ENCODE measurements at places on chromosomes 7 and 10.
A peak's percentile ranks its signal among the peaks of the same experiment; 100 is the strongest.

GRCh38 chr7:20260223-20260622 lies 43.0 kb upstream of the MACC1 start:
- DNase-seq: no peak

- DNase-seq: no peak
These were observed 26.2 kb downstream of the CCDC6 start for GRCh38 chr10:59880019-59880717.

GRCh38 chr7:1825897-1826741 lies 156.0 kb downstream of the ELFN1 start:
- no peak for DNase-seq

DNA sequence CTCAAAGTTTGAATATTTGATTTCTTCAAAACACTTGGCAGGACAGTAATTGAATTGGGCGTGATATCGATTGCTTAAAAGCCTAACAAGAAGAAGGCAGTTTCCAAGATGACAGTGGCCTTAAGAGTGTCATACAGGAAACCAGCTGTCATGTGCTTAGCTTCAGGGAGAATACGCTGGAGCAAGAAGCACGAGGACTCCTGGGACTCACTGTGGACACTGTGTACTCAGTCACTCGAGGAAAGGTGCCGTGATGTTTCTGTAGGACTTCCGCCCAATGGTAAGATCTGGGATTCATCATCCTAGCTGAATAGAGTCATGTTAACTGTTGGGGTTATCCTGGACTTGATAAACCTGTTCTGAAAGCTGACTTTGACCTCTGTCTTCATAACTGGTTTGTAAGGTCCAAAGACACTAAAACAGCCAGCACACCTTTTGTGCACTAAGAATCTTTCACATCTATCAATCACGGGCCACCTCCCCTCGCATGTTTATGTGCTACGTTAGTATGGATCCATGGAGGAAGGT lies 113.5 kb downstream of the CELF2 start:
- DNase-seq: no peak

GRCh38 chr10:103231047-103231551 lies 14.6 kb upstream of the RPEL1 start:
- DNase-seq: no peak

DNA sequence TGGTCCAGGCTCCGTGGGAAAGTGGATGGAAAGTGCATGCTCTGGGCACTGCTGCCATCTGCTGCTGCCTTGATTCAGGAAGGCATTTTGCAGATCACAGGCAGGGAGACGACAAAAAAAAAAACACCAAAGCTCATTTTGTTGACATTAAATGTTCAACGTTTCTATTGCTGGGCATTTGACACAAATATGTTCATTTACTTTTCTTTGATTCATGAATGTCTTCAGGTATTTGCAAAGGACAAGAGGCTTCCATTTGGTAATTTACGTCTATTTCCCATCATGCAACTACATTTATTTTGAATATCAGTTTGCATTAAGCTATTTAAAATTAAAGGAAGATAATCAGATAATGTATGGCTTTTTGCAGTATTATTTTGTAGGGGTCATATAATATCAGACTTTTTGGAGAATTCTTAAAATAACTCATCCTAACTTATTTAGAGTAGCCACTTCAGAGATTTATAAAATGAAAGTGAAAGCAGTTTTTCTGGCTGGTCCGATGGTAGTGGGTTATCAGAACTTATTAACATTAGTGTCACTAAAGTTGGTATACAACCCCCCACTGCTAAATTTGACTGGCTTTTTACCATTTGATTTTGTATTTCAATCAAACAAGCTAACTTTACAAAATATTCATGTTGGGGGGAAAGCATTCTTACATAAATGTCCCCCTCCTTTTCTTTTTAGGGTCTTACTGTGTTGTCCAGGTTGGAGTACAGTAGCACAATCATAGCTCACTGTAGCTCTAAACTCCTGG lies 65.3 kb downstream of the PDIA4 start:
- peak; percentile 48 for DNase-seq

DNA sequence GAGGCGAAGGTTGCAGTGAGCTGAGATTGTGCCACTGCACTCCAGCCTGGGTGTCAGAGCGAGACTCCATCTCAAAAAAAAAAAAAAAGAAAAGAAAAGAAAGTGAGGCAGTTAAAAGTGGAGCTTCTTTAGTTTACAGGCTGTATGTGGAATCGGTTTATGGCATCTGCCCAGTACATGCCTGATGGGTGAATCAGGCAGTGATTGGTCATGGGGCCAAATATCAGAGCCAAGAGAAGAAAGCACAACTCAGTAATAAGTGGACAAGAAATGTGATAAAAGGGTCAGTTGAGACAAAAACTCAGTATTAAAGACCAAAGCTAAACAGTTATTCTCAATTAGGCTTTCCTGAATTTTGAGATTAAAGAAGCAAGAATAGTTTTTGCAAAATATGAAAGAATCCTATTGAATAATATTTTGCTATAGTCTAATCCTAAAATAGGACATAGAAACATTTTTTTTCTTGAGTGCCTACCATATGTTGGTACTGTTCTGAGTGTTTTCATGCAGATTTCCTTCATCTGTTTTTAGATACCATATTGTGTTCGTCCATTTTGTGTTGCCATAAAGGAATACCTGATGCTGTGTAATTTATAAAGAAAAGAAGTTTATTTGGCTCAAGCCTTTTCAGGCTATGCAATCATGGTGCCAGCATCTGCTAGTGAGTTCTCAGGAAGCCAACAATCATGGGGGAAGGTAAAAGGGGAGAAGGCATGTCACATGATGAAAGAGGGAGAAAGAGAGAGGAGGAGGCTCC lies 14.4 kb downstream of the CDC14C start:
- DNase-seq: no peak

- DNase-seq: no peak
These were observed 60.3 kb downstream of the WNT2 start for GRCh38 chr7:117262546-117262945.

DNA sequence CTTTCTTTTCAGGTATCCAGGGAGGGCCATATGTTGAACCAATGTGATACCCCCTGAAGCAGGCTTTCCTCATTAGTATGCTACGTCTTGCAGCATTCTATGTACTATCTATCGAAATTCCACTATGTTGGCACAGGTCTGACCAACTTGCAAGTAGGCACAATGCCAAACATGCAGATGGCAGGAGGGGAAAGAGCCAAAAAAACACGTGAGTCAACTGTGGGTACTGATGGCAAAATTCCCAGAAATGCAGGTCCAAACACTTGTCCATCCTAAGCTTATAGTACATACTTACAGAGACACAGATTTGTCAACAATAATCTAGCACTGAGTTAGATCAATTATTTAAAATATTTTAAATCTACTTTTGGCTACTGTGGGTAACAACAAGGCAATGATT lies 394.9 kb downstream of the DGKB start:
- DNase-seq: no peak

DNA sequence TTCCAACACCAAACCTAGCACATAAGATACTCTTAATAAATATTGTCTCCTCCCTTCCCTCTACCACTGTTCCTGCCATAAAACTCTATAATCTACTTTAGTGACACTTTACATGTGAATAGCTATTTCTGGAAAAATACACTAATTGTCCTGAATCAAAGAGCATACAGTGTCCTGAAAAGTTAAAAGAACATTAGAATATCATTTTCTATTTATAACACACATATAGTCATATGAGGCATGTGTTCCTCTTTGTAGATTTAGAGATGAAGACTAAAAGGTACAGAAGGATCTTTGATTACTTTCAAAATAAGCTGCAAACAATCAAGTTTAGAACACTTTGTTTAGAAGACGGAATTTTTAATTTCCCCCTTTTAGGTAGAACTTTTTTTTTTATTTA lies 13.6 kb downstream of the NCOA4 start:
- DNase-seq: no peak

DNA sequence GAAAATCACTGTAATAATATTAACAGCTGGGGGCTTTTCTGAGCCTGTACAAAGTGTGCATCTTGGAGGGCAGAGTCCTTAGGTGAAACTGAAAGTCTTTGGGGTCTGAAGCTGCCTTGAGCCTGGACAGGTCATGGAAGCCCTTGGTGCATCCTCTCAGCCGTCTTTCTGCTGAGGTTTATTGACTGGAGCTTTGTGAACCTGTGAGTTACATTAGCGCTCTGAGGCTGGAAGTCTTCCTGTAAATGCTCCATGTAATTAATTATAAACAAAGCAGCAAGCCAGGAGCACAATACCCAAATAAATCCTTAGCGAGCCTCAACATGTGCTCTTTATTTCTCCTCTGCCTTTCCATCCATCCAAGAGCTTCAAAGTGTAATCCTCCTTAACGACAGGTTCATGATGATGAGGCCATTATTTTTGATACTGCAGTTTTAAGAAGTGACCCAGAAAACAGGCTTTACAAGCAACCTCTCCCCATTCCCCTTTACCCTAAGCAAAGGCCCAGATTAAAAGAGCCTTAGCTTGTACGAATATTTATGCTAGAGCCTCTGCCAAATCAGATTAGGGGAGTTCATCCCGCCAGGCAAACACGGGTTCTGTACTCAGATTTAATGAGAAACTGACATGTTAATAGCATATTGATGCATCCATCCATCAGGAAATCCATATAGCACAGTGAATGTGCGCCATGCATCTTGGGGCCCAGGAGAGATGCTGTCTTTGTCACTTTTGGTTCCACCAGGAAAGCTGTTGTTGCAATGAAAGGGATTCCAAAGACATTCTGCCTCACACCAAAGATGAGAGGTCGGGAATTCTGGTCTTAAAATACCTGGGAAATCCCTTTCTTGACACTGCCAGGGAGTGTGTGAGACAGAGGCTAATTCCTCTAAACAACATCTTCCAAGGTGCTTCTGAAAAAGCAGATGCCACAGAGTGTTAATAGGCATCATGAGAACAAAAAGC lies 118.1 kb downstream of the ANLN start:
- DNase-seq: no peak

DNA sequence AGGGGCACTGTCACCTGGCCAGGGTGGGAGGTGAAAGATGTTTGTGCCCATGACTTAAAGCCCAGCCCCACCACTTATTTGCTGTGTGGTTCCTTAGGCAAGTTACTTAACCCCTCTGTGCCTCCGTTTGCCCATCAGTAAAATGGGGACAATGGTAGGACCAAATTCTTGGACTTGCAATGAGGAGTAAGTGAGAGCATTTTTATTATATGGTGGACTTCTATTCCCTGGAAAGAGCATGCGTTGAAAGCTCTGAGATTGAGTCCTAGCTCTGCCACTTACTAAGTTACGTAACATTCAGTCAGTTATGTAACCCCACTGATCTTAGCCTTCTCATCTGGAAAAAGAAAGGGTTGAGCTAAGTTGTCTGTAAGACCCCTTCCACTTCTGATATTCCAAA lies 18.8 kb downstream of the VSIR start:
- no peak for DNase-seq

- DNase-seq: no peak
These were observed 10.3 kb downstream of the FAM3C start for GRCh38 chr7:121385800-121386179.

DNA sequence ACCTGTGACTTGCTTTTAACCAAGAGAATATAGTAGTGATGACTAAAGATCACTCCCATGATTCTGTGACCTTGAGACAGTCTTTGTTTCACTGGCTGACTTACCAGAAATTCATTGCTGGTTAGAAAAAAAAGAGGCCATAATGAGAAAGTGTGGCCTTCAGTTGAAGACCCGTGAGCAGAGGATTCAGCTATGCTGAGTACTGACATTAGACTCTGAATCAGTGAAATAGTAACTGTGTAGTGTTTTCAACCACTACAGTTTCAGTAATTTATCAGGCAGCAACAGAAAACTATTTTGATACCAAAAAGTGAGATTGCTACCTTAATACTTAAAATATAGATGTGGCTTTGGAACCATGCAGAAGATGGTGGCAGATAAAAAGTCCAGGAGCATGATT lies 298.0 kb upstream of the KCND2 start:
- DNase-seq: no peak

GRCh38 chr10:35768011-35768410 lies 125.9 kb upstream of the FZD8 start:
- DNase-seq: no peak

DNA sequence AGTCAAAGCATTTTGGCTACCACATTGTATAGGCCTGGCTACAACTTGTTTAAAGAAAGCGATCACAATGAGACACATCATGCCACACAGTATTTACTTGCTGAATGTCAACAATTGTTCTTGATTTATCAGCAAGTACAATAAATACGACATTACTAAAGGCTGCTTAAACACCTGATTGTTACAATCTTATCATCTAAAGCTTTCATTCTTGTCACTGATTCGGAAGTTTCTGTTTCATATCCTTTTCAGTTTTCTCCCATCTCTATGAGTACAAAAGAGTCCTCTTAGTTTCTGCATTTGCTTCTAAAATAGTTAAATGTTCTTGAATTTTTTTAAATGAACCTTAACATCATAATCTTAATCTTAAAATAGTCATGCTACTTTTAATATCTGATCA lies 128.1 kb upstream of the LRRN3 start:
- DNase-seq: no peak

DNA sequence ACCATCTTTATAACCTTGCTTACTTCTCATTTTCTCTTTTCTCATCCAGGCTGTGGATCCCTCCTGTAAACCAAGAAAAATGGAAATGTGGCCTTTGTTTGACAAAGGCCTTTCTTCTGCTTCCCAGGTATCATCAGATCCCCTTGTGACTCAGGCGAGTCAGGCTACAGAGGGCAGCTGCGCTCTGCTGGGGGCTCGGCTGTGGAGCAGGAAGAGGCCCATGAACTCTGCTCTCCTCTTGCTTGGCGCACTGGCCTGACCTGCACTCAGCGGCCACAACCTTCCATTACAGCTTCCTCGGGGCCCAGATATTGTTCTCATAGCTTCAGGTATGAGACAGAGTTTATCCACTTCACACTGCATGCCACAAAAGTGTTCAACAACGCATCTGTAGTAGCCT lies 457.6 kb upstream of the COBL start:
- DNase-seq: no peak

Data from effector CD4-positive, alpha-beta T cell (primary cell).